M059J (cell line): ENCODE measurements at places on chromosomes 13 and 19. TPM values are rescaled to one million over a fixed set of nuclear protein-coding genes. Genes with fewer than 3 reads are reported as not detected.

ZNF829 gene
- total RNA-seq = 2.1 and 3.0 TPM in 2 replicates

ZSCAN4 gene
- total RNA-seq = not detected in 2 replicates

F2RL3 gene
- not detected in 2 replicates for total RNA-seq

ZNF154 gene
- not detected in 2 replicates for total RNA-seq

ZNF98 gene
- not detected in 2 replicates for total RNA-seq

FAM124A gene
- total RNA-seq = 0.22 and 0.64 TPM in 2 replicates

KCNJ14 gene
- total RNA-seq = 0.02 and 0.47 TPM in 2 replicates

ZNF578 gene
- total RNA-seq = 0.30 and 3.7 TPM in 2 replicates

MTUS2 gene
- 0.02 and 0.59 TPM in 2 replicates for total RNA-seq

KLK12 gene
- total RNA-seq = not detected in 2 replicates

GRCh38 chr13:32261567-32261966 lies 53.6 kb downstream of the ZAR1L start:
- peak; percentile 77 for DNase-seq

- peak; percentile 33 for DNase-seq
Observed at GRCh38 chr13:99657848-99658260, 156.6 kb downstream of the TM9SF2 start.

DNA sequence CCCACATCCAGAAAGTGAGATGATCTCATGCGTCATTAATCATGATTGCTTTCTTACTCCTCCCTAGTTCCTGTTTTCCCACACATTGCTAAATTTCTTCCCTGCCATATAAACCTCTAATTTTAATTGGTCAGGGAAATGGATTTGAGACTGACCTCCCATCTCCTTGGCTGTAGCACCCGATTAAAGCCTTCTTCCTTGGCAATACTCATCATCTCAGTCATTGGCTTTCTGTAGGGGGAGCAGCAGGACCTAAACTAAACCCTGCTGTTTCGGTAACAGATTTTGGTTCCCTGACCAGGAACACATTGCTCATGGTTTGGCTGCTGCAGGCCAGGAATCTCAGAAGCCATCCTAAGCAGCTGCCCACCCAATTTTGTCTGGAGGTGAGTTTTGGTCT lies 61.7 kb downstream of the SPRYD7 start:
- DNase-seq = no peak

DNA sequence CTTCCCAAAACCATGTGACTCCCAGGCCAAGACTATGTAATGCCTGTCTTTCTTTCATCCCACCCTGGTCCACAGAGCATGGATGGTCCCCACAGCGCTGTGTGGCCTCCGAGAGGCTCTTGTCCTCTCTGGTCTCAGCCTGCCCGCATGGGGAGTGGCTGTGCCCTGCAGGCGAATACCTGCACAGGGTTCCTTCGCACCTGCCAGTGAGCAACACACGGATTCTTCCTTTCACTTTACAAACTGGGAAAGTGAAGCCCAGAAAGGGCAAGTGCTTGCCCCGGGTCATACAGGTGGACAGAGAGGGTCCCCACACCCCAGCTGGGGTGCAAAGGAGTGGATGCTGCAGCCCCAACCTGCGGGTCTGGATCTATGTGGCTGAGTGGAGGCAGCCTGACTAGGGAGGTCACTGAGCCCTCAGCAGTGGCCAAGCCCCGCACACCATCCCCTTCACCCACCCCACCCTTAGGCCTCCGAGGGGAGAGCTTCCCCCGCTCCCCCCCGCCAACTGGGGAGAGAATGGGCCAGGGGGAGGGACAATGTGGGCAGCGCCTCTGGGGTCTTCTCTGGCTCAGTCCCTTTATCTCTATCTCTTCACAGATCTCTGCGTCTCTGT lies 747 bp upstream of the MARK4 start:
- DNase-seq = no peak

GRCh38 chr13:91154558-91155353 lies 192.7 kb upstream of the MIR17HG start:
- no peak for DNase-seq

- DNase-seq = peak; percentile 36
Observed at GRCh38 chr13:27276188-27276587, 5.6 kb downstream of the RASL11A start.

DNA sequence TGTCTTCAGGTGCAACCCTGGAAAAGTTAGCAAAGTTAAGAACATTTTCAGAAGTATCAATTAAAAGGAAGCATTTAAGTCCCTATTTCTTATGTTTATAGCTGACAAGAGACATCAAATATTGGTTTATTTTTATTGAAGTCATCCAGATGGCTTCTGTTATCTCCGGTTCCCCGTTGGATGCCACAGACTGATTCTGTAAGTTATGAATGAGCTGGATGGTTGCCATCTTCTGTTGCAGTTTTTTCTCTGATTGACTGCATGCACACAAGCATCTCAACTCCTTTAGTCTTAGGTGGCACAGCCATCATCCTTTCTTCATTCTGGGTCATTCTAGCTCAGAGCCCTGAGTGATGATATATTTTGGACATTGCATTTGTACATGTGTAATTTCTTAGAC lies 10.6 kb upstream of the OXGR1 start:
- no peak for DNase-seq

GRCh38 chr13:43331672-43332071 lies 308.3 kb downstream of the DNAJC15 start:
- DNase-seq = peak; percentile 13

DNA sequence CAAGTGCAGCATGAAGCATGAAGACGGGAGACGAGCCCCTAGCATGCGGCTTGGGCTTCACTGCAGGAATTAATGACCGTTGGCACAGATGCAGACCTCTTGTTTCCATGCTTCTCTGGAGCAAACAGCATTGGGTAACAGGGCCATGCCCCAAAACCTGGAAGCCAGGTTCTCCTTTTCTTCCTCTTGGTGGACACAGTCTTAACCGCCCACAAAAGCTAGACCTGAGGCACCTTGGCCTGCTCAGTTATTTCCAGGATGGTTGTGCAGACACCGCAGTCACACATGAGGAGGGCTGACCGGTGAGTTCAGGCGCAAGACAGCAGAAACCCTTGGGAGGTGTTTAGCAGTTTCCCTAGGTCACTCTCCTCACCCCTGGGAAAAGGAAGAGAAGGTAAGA lies 133.9 kb upstream of the GJB6 start:
- DNase-seq = no peak

- DNase-seq = peak; percentile 40
Observed at GRCh38 chr19:40424637-40425449, 949 bp downstream of the SERTAD1 start.

DNA sequence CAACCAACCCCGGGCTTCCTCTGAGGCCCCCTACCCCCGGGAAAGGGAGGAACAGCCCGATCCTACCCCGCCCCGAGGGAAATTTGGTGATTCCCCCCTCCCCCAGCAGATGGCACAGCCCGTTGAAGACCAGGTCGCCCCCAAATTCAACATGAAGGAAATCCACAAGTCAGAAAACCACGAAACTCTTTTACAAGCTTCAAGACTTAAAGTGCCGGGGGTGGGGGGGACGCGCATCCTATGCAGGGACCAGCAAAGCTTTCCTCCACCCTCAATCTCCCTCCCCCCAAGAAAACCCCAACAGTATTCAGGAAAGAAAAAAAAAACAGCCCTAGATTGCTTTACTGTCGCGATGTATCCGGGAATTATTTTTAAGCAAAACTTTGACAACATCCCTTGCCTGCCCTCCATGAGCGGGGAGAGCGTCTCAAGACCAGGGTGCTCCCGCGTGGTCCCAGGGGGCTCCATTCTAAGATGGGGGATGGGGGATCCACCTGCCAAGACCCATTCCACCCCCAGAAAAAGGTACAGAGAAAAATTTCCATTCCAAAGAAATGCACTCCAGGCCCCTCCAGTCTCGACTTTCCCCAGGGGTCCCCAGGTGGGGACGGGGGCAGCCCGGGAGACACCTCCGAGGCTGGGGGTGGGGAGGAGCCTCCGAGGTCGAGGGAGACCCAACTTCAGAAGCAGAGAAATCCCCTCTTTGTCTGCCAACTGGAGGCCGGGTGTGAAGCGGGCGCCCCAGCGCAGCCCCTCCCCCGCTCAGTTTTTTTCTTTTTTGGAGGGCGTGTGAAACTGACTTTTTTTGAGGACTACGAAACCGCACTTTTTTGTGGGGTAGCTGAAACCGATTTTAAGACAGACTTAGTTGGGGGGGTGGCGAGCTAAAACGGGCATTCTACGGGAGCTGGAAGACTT lies 1.5 kb downstream of the TCF3 start:
- DNase-seq = peak; percentile 21

DNA sequence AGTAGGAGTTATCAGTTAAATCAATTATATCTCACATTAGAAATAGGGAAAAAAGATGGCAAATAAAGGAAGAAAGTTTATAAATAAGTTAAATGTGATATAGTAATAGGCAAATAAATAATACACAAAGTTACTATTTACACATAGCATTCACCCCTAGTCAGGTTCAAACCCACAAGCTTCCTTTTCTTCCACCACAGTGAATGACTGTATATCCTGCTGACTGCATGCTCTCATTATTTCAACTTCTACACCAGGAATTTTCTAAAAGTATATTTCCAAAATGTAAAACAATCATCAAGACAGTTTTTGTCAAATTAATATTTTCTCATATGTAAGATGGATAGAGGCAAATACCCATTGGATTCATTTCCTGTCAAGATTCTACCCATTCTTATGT lies 548.6 kb upstream of the SLITRK5 start:
- DNase-seq = peak; percentile 52

DNA sequence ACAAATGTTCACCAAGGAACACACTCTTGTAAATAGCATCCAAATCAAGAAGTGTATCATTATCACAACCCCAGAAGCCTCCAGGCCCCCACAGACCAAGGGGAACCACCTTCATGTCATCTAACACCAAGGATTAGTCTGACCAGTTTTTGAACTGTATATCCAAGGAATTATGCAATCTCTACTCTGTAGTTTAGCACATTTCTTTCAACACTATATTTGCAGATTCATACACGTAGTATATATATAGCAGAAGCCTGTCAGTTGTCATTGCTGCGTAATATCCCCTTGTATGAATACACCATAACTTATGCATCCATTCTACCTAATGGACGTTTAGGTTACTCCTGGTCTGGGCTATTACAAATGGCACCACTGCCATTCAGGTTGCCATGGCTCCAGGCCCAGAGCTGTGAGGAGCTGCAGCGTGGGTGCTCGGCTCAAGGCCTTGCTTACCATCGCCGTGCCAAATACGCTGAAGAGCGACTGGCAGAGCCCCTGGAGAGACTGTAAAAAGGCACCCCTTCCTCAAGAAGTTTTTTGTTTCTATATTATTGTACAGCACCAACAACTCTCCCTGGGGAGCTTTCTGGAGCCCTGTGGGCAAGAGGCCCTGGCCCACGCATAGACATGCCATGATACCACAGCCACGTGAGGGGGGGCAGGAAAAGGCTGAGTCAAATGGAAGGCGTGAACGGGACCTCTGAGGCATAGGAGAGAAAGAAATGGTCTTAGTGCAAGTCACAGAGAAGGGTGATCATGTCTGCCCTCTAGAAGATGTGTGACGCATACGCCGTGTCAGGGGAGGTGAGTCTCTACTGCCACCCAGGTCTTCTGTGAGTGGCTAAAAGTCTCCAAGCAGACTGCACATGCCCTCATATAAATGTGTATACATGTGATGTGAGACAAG lies 10.8 kb downstream of the LATS2 start:
- DNase-seq = peak; percentile 23

DNA sequence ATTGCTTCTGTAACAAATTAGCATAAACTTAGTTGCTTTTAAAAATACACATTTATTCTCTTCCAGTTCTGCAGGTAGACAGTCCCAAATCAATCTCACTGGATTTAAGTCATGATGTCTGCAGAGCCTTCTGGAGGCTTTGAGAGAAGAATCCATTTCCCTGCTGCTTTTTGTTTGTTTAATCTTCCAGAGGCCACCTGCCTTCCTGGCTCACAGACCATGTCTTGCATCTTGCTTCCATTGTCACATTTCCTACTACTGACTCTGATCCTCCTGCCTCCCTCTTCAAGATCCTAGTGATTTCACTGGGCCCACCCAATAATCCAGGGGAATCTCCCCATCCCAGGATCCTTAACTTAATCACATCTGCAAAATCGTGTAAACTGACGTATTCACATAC lies 473.3 kb downstream of the ITGBL1 start:
- no peak for DNase-seq

- DNase-seq = peak; percentile 37
Observed at GRCh38 chr19:3387645-3388589, 21.5 kb downstream of the NFIC start.

DNA sequence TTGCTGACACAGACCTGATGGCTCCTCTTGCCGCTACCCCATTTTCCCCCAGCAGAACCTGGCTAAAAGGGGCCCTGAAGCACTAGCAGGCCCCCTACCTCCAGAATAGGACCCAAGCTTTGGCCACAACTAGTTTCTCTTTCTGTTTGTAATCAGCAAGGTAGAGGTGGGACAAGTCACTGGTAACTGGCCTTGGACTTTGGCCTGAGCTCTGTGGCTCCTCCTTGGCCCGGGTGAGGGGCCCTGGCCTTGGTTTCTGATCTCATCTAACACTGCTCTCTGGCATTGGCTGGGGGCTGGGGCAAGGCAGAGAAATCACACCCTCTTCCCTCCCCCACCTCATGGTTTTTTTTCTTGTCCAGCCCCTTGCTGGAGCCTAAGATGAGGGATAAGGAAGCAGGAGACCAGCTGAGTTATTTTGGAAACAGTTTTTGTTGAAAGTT lies 2.1 kb downstream of the CALM3 start:
- no peak for DNase-seq
